ENCODE measurements at places on chromosomes 13 and 19.

- DNase-seq = no peak
These were observed 26.4 kb downstream of the C13orf46 start for GRCh38 chr13:113947311-113948033.

DNA sequence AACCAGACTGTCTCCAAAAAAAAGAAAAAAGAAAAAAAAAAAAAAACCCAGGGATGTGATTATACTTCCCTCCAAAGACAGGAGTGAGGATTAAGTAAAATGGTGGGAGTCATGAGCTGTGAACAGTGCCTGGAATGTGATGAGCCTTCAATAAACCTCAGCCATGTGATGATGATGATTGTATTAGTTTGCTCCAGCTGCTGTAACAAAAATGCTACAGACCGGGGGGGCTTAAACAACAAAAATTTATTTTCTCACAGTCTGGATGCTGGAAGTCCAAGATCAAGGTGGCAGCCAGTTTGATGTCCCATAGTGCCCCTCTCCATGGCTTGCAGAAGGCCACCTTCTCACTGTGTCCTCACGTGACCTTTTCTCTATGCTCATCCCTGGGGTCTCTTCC, 8.9 kb upstream of the PVR start:
- no peak for DNase-seq

DNA sequence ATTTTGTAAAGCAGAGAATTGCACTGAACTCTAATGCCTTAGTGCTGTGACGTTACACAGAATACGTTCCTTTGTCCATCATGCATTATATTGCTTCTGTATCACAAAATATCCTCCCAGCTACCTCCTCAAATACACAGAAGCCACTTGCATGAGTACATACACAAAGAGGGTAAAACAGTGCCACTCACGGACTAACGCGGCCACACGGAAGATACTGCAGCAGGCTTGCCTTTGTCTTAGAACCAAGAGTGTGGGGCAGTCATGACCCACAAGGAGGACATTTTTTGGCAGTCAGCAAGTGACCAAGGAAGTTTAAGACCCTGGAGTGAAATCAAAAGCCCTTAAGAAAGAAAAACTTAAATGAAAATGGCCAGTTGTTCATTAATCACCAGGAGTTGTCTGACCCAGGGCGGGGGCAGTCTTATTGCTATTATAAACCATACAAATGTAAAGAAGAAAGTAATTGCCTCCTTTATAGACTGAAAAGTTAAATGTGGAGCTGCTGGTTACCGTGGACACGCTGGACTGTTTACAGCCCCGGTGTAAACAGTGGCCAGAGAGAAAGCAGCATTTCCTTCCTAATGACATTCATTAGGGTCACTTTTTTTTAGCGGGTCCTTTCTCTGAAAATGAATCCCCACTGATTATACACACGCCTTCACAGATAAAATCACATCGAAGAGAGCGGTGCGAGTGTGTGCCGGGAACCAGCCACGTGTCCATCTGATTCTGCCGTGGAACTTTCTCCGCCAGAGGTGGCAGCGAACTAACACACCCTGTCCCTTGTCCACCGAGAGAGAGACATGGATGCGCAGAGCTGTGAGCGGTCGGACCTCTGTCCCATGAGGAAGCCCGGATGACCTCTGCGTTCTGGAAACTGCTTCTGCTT, 66.8 kb downstream of the SOX1 start:
- DNase-seq = no peak

- no peak for DNase-seq
These were observed 10.8 kb downstream of the OR7D2 start for GRCh38 chr19:9189535-9189934.

GRCh38 chr13:78499802-78500201, 103.5 kb downstream of the POU4F1 start:
- DNase-seq = no peak

GRCh38 chr19:55579766-55580621, 654 bp downstream of the ZNF579 start:
- DNase-seq = no peak

- DNase-seq = peak; percentile 87
These were observed 18.2 kb downstream of the LSM4 start for GRCh38 chr19:18304458-18305310.

- peak; percentile 76 for DNase-seq
These were observed at the start of gene PRKCG for GRCh38 chr19:53881482-53882390. Gene PRKCG (plus strand): TSS chr19:53882197. CDS start chr19:53882495, 298 bp downstream.

- no peak for DNase-seq
These were observed 28.7 kb upstream of the SLC7A10 start for GRCh38 chr19:33254245-33254824.

GRCh38 chr19:31659897-31660210, 310.6 kb upstream of the TSHZ3 start:
- no peak for DNase-seq

DNA sequence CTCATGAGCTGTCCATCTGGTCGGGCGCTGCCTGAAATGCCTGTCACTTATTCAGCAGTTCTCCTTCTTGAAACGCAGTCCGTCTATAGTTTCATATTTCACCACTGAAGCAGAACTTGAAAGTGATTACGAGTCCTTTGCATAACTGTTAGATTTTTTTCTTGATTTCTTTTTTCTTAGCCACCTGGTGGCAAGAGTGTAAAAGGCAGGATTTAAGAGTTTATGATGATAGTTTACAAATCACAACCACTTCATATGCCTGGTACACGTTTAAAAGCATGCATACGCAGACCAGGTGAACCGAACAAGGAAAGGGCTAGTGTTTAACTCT, 45.8 kb downstream of the GGACT start:
- peak; percentile 43 for DNase-seq

Data from CD4-positive, alpha-beta T cell treated with Interleukin-12 subunit alpha and Interleukin-12 subunit beta, for 1 hour (primary cell).